ENCODE measurements at places on chromosomes 12 and 14.
A peak's percentile ranks its signal among the peaks of the same experiment; 100 is the strongest.

- no peak for DNase-seq
Observed at GRCh38 chr12:19432309-19433170, 6.8 kb upstream of the AEBP2 start.

- DNase-seq = peak; percentile 20
Observed at GRCh38 chr14:22276913-22277816, 311.9 kb downstream of the DAD1 start.

DNA sequence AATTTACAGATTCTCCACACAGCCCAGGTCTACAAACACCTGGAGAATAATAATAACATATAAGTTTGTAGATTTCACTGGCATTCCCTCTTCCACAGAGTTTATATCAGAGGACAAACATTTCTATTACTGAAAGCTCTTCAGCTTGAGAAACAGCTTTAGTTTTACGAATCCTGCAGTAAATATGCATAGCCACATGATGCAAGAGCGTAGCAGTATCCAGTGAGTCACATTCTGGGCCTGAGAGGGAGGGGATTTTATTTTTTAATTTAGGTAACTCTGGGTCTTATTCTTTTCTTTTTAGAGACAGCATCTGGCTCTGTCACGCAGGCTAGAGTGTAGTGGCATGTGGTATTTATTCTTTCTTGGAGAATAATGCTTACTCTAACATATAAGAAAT lies 1002.8 kb downstream of the TRHDE start:
- no peak for DNase-seq

- peak; percentile 49 for DNase-seq
Observed at GRCh38 chr12:24561882-24562770, 386.8 kb downstream of the BCAT1 start.

DNA sequence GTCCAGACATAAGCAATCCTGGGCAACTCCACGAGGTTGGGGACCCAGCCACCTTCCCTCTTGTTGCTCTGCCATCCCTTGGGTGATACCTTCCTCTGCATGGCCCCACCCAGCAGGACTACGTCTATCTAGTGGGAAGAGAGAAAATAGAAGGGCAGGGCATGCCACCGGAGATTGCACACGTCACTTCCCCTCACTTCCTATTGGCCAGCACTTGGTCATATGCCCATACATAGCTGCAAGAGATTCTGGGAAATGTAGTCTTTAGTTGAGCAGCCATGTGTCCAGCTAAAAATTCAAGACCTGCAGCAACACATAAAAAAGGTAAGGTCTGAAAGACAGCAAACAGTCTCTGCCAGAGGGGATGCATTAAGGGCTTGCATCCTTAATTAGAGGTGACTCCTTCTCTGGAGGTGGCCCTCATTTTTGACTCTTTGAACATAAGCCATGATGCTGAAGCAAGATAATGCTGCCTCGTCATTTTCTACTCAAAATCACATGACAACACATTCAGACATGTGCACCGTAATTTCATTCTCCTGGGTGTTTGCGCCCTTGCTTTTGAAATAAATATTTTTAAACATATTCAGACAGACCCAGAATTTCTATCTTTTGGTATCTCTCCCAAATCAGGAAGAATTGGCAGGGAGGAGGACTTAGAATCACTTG lies 91.8 kb upstream of the PWP1 start:
- DNase-seq = no peak

DNA sequence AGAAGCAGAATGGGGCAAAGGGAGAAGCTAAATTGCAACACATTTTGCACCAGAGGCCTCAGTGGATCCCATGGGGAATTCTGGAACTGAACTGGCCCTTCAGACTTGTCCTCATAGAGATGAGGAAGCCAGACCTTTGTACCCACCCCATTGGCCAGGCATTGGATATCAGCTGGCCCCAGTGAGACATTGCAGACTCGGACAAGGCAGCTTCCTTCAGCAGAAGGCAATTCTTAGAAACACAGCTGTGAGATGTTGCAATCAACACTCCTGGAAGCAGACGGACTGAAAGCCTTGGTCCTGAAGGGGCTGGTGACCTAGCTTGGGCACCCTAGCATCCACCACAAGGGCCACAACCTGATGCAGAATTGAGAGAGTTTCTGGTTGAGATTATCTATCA lies 218.1 kb downstream of the MSRB3 start:
- no peak for DNase-seq

GRCh38 chr12:49187184-49187583 lies 1.7 kb downstream of the TUBA1A start:
- peak; percentile 66 for DNase-seq

DNA sequence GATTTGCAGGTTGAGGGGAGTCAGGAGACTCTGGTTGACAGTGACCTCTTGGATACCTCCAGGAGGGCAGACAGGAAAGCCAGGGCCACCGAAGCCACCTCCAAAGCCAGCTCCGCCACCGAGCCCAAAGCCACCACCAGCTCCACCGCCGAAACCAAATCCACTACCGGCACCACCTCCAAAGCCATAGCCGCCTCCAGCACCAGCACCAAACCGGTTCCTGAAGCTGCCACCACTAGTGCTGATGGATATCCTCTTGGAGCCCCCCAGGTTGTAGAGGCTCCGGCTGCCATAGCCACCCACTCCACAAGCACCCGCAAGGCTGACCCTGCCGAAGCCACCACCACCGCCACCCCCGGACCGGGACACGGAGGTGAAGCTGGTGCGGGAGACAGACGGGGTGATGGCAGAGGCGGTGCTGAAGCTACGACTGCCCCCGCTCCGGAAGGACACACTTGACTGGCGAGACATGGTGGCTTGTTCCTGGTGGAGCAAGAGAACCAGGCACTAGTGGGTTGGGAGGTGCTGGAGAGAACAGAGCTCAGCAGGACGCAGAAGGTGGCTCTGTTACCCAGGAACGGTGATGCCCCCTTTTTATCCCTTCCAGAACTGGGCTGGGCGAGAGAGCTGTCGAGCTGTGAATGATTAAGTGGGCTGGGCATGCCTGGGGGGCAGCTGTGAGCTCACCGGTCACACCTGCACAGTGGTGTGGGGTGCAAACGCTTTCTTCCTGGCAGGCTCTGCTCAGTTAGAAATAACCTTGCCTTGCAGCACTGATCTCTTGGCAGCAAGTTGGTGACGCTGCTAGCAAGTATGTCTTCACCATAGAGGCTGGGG lies at the start of gene KRT5:
KRT5 (minus strand) TSS at position 569 of the 837 bp plus-strand sequence; CDS start at position 471, 98 bp downstream.
- DNase-seq = no peak

- no peak for DNase-seq
Observed at GRCh38 chr12:90129366-90130030, 420.9 kb upstream of the ATP2B1 start.

GRCh38 chr12:110708917-110709316 lies 20.0 kb upstream of the HVCN1 start:
- DNase-seq = no peak

GRCh38 chr12:63941166-63941800 lies 96.8 kb downstream of the SRGAP1 start:
- DNase-seq = no peak

DNA sequence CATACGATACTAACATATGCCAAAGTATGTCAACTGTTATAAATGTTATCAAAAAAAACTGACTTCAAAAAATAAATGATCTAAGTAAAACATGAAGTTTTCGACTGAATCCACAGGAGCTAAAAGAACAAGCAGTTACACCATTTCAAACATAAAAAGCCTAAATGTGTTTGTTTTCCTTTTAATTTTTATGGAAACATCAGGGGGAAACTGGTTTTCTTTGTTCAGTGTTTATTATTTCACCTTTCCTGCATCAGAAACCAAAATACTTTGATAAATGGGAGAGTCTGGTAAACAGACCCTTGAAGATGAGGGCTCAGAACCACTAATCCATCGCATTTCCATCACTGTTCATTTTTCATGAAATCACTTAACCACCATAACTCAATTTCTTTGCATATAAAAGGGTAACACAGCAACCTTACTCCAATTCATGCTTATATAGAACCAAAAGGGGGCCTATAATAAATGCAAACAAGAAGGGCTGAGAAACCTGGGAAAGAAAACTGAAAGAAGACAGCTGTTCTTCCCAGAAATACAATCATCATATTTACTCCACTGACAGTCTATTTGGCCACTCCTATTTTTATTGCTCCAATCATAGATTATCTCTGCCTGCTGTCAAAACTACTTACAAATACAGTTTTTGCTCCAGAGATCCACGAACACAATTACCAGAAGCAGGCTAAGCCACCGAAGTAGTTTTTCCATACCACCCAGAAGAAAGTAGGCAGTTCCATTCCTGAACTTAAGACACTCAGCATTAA lies 17.0 kb downstream of the FGD6 start:
- DNase-seq = no peak

DNA sequence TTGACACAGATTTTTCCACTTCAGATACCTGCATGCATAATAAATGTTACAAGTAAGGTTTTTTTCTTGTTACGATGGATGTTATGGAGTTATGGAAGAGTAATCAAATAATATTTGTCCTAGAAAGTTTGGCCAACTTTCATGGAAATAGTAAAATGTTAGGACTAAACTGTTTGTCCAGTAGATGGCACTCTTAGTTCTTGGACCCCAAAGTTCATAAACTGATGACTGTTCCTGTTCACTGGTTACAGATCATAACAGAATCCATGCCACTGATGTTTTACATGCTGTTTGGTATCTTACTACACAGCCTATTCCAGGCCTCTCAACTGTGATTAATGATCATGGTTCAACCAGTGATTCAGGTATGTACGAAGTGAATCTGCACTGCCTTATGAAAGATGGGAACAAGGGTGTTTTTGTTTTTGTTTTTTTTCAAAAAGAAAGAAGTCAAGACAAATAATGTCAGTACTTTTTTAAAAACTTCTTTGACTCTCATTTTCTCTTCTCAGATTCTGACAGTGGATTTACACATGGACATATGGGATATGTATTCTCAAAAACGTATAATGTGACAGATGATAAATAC lies 48.8 kb upstream of the SLCO1C1 start:
- peak; percentile 52 for DNase-seq

- peak; percentile 88 for DNase-seq
Observed at GRCh38 chr12:124321040-124321481, 26.2 kb downstream of the RFLNA start.

- no peak for DNase-seq
Observed at GRCh38 chr12:106280106-106280505, 22.4 kb upstream of the TCP11L2 start.

- DNase-seq = no peak
Observed at GRCh38 chr14:68932231-68932630, 46.9 kb downstream of the ACTN1 start.

- DNase-seq = no peak
Observed at GRCh38 chr12:21444193-21445146, 7.0 kb downstream of the PYROXD1 start.

GRCh38 chr14:100688598-100689461 lies 37.9 kb upstream of the DLK1 start:
- DNase-seq = peak; percentile 73

GRCh38 chr12:91417650-91418049 lies 235.0 kb upstream of the DCN start:
- no peak for DNase-seq

DNA sequence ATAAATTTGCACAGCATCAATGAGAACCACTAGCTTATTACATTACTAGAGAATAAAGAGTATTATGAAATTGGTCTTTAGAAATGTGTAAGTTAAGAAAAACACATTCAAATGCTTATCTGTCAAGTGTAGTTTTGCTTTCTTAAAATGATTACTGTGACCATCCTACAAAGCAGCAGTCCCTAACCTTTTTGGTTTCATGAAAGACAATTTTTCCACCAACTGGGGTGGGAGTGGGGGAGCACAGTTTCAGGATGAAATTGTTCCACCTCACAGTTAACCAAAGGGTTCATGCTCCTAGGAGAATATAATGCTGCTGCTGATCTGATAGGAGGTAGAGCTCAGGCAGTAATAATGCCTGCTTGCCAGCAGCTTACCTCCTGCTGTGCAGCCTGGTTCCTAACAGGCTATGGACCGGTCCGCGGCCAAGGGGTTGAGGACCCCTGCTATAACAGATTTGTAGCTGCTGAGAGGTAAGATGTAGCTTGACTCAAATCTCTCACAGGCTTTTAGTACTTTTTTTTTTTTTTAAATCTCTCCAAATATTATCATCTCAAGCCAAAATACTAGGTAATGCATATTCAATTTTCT lies 45.4 kb downstream of the PPP4R3A start:
- no peak for DNase-seq

DNA sequence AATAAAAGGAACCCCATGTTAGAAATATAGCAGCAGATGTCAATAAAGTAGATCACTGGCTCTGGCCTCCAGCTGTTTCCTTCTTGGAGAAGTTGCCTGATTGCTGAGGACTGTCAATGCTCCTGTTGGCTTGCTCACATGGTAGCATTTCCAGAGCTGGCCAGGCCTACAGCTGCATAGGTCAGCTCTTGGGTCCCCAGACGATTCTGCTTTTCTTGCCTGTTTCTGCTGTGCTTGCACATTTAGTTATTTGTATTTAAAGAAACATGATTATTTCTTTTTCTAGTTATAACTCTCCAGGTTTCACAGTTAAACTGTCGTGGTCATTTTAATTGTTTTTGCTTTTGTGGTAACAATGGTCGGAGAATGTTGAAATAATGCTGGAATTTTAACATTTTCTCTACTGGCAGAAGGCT lies 7.2 kb downstream of the NAV3 start:
- DNase-seq = peak; percentile 16

DNA sequence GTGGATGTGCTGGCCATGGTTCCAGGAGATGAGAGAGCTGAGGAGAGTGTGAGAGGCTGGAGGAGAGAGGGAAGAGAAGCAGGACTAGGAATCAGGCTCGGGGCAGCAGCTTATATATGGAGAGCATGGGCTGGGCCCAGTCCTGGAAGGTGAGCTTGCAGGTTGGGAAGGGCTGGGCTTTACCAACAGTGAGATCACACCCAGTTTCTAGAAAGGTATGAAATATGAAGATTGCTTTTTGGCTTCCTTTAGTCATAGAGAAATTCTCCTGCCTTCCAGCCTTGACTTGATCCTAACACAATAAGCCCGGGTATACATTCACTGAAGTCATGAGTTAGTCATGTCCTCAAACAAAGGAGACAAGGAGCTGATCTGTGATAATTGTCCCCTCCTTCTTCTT lies at the start of gene KRT6A:
KRT6A (minus strand) TSS at position 86 of the 400 bp plus-strand sequence; CDS start at position 17, 69 bp downstream.
- DNase-seq = no peak

GRCh38 chr12:90653040-90653439 lies 301.9 kb downstream of the CCER1 start:
- peak; percentile 30 for DNase-seq

- no peak for DNase-seq
Observed at GRCh38 chr14:71487941-71488340, 444.3 kb upstream of the RGS6 start.

- no peak for DNase-seq
Observed at GRCh38 chr14:101364503-101365328, 196.6 kb upstream of the DIO3 start.

DNA sequence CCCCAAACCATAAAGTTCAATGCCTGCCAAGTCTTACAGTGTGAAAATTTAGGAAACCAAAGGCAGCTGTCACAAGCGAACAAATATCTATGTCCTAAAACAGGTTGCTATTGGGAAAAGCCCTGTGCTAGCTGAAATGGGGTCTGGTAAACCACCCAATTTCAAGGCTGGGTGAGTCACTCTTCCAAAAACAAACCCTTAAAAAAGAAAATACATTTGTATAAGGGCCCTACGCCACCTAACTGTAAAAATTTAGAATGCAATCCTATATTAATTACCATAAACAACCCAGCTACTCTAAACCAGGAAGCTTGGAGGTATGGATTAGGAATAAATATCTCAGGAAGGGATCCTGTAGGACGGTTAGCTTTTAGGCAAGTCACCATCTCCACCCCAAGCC lies 32.1 kb downstream of the PRMT8 start:
- DNase-seq = no peak
